ENCODE measurements at places on chromosomes 7 and 10.

GRCh38 chr10:103990121-103990520 lies 23.2 kb downstream of the SLK start:
- no peak for DNase-seq

DNA sequence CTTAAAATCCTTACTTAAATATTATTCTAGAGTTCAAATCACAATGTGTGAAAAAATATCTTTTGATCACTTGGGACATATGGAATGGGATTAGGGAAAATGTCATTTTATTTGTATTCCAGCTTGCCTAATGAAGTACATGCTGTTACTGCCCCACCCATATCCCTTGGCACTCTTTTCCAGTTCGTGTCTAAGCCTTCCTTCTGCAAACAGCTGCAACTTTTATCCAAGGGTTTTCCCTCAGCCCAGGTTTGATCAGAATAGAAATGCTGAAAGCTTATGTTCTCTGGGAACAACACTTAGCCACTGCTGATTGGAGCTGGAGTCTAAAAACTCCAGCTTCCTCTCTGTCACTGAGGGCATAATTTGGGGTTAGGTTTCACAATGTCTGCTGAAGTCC lies 214.1 kb upstream of the FAM3C start:
- no peak for DNase-seq

DNA sequence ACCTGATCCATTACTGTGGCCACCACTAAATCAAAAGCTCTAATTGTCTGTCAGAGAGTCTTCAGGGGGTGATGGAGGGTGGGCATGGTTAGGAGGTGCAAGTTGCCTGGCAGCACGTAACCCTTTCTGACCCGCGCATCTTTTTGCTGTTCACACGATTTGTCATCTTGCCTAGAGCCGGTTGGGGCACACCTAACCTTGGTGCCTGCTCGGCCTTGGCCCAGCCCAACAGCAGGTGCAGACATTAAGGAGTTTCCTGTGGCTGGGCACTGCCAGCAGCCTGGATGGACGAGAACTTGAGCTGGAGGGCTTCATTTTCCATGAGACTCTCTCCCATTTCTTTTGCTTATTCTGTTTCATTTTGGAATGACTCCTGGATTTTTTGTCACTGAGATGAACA lies 41.0 kb upstream of the PTF1A start:
- DNase-seq, result no peak

DNA sequence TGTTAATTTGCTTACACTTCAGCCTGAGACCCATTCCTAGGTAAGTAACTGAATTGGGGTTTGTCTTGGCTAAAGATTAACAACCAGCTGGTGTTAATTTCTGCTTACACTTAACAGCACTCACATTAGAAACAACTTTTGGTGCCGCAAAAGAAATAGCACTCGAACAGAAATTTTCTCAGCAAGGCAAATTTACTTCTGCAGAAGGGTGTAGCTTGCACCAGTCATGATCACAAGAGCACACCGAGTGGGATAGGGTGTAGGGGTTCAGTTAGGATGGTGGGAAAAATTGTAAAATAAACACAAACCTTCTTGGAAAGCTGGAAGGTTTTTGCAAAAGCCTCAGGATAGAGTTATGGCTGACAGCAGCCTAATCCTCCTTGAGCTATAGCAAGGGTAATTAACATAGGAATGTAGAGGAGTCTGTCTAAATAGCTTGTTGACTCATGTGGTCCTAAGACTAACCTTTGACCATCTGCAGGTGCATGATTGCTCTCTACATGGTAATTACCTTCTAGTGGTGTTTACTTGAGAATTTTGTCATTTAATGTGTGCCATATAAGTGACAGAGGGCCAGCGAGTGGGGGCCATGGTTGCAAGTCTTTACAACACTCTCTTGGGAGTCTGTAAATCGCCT lies 67.8 kb upstream of the CDK13 start:
- no peak for DNase-seq

- no peak for DNase-seq
Measured at GRCh38 chr10:93065675-93066543, 5.3 kb downstream of the CYP26C1 start.

GRCh38 chr7:77923419-77923818 lies 124.8 kb downstream of the PHTF2 start:
- DNase-seq, result no peak

DNA sequence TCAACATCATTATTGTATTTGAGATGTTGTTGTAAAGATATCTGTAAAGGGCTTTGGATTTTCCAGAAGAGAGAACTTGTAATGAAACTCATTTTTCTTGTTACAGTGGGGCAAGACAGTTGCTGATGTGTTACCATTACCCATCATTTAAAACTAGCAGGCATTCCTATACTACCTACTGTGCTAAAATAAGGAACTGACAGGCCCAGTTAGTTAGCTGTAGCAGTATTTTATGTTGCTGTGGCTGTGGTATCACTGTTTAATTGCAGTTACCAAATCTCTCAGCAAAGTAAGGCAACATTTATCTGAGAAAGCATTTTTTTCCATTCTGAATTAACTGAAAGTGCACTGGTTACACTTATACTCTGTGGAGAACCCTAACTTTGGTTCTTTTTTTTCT lies 9.9 kb downstream of the ST7 start:
- no peak for DNase-seq

GRCh38 chr10:3702569-3702968 lies 82.4 kb downstream of the KLF6 start:
- DNase-seq, result no peak

DNA sequence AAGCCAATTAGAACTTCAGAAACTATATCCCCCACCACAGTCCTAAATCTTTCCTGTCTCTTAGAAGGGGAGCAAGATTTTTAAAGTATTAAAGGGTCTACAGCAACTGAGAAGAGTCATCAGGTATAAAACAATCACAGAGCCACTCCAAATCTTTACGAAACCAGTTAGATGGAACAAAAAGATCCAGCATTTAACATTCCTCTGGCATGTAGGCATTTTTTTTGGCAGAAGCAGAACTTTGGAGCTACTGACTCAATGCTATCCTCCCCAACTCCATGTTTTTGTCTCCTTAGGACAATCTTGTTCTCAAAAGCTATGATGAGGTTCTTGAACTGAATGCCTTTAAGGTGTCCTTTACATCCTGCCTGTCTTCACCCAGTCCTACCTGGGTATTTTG lies 333.3 kb downstream of the PRPF18 start:
- no peak for DNase-seq

- DNase-seq, result no peak
Measured at GRCh38 chr10:7856678-7857077, 38.4 kb downstream of the TAF3 start.

GRCh38 chr7:373818-374705 lies 84.1 kb downstream of the FOXL3 start:
- DNase-seq, result no peak

DNA sequence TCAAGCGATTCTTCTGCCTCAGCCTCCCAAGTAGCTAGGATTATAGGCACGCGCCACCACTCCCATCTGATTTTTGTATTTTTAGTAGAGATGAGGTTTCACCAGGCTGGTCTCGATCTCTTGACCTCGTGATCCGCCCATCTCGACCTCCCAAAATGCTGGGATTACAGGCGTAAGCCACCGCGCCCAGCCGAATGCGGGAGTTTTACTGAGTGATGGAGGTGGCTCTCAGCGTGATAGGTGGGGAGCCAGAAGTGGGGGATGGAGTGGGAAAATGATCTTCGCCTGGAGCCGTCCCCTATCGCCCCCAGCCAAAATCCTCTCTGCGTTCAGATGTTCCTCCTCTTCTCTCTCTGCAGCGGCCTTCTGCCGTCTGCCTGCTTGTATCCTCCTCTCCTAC lies 348.4 kb upstream of the NPSR1 start:
- no peak for DNase-seq

DNA sequence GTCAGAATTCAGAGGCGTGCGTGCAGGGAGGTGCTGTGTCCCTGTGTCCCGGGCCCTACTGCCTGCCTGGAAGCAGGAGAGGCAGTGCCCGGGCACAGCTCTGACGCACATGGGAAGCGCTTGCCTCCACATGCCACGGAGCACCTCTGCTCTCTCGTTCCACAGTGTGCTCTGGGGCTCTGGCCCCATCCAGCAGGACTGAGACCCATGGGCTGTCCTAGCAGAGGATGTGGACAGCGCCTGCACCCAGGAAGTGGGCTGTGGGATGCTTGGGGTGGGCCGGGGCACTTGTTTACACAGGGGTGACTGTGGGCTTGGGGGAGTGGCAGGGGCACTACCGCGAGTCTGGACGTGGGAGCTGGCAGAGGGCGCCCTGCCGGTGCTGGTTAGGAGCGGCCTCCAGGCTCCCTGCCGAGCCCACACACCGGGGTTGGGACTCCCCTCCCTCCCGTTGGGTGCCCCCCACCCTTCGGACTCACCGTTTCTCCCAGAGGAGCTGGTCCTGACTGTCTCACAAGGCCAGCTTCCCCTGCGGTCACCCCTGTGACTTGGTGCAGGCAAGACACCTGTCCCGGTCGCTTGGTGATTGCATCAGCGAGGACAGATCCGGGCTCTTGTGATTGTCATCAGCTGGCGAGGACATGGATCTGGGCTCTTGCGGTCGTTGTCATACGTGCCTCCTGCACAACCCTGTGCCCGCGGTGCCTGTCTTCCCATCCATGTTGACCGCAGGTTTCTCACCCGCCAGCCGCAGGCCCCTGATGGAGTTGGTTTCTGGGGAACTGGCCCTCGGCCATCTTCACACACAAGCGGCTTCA lies 83.1 kb downstream of the NKX6-2 start:
- no peak for DNase-seq

- DNase-seq, result no peak
Measured at GRCh38 chr10:61804414-61804813, 97.1 kb upstream of the ARID5B start.

DNA sequence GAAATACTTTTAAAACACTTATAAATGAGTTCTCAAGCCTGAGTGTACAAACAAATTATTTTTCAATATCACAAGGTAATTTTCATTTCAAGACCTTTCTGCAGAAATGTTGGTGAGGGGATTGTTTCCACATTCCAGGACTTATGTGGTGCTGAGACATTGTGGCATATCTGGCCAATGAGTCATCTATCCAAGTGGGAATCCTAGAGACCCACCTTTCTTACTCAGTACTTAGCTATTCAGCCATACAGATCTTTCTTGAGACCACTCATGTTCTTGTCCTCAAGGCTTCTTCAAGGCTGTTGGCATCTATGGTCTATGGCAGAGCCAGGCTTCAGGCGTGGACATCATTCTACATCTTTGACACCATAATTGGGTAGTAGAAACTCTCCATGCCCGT lies 225.4 kb downstream of the DKK1 start:
- DNase-seq, result no peak

GRCh38 chr10:117677239-117677638 lies 134.7 kb downstream of the EMX2 start:
- no peak for DNase-seq

GRCh38 chr10:77926566-77927401 lies at the start of gene DLG5:
Gene DLG5, minus strand, starts transcription at chr10:77926755. Its CDS starts 235 bp downstream, at chr10:77926520.
- DNase-seq, result no peak

DNA sequence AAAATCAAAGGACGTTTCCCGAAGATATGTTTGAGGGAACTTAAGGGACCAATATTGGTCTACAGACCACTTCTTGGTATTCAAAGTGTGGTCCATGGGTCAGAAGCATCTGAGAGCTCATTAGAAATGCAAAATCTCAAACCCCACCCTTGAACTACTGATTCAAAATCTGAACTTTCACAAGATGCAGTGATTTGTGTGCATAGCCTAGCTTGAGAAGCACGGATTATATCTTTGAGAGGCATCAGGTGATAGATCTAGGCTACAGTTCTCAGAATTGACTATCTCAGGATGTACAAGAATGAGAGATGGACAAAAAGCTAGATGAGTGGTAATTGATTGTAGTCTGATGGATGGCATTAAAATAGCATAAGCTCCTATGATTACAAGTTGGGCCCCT lies 19.5 kb downstream of the CYP3A4 start:
- no peak for DNase-seq

- no peak for DNase-seq
Measured at GRCh38 chr10:29204070-29204800, 84.6 kb upstream of the LYZL1 start.

- DNase-seq, result no peak
Measured at GRCh38 chr7:153188630-153189029, 429.1 kb downstream of the ACTR3B start.

GRCh38 chr7:2803755-2804154 lies 40.4 kb downstream of the GNA12 start:
- no peak for DNase-seq

- DNase-seq, result no peak
Measured at GRCh38 chr7:85290269-85290668, 103.4 kb upstream of the SEMA3D start.

DNA sequence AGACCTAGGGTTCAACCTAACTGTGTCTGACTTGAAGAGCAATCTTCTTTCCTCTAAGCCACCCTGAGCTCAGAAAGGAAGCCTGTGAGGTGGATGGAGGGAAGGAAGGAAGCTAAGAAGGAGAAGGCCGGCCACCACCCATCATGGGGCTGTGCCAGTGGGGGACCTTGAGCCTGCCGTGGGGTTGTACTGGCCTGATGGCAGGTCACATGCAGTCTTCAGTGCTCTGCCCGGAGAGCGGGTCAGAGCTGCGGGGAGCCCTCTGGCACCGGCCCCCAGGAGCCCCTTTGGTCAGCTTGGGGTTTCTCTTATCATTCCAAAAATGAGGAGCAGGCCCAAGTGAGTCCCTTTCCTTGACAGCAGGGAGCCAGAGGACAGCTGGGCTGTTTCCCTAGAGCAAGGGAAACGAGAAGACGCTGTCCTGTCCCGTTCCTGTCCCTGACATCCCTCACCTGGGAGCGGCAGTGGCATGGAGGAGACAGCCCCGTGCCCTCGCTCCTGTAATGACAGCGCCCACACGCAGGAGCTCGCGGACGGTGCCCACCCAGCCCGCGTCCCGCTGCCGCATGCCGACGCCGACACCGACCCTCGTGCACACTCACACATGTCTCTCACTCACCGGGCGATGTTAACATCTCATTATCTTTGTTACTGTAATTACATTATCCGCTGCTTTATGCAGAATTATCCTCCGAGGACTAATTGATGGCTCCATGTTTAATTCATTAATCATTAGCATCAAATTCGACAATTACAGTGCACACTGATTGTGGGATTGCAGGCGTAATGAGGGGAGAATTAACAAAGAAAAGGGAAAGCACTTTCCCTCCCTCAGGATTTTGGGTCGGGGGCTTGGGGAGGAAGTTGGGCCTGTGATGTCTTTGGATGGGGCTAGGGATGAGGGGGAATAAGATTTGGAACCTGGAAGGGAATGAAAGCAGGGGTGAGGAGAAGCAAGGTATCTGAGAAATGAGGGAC lies 31.3 kb downstream of the GBX1 start:
- DNase-seq, result no peak

- DNase-seq, result no peak
Measured at GRCh38 chr7:94249631-94250030, 145.1 kb upstream of the COL1A2 start.

DNA sequence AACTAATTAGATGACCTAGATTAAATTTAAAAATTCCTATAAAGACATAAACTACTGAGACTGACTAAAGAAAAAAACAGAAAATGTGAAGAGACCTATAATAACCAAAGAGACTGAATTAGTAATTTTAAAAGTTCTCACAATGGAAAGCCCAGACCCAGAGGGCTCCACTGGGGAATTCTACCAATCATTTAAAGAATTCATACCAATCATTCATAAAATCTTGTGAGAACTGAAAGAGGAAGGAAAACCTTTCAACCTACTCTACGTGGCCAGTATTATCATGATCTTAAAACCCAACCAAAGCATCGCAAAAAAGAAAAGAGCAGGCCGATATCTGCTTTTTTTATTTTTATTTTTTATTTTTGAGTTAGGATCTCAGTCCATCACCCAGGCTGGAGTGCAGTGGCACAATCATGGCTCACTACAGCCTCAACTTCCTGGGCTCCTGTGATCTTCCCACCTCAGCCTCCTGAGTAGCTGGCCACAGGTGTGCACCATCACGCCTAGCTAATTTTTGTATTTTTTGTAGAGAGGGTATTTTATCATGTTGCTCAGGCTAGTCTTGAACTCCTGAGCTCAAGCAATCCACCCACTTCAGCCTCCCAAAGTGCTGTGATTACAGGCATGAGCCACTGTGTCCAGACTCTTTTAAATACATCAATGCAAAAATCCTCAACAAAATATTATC lies 48.6 kb downstream of the DGKI start:
- DNase-seq, result no peak

All from activated T-cell treated with anti-CD3 and anti-CD28 coated beads for 24 hours (primary cell).